IMR-90 (cell line): ENCODE measurements at places on chromosomes 13 and 19.

- peak; percentile 20 for DNase-seq
Measured at GRCh38 chr13:110444226-110444653, 117.3 kb downstream of the RAB20 start.

- no peak for DNase-seq
Measured at GRCh38 chr13:99459099-99459850, 42.0 kb upstream of the TM9SF2 start.

DNA sequence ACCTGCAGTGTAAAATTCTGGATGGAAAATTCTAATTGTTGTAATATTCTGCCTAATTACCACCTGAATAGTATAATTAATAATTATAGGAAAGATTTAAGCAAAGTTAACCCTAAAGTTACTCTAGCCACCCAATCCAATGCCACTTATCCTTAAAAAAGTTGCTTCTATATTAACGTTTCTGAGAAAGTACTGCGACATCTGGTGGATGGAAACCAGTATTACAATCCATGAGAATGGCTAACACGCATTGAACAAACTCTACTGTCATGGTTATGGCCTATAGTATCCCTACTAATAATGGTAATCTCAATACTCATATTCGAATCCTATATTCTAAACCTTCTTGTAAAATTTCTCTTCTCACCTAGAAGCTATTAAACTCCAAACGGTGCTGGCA lies 1551.8 kb downstream of the SLITRK1 start:
- no peak for DNase-seq

- no peak for DNase-seq
Measured at GRCh38 chr13:29008296-29008695, 188.2 kb downstream of the MTUS2 start.

DNA sequence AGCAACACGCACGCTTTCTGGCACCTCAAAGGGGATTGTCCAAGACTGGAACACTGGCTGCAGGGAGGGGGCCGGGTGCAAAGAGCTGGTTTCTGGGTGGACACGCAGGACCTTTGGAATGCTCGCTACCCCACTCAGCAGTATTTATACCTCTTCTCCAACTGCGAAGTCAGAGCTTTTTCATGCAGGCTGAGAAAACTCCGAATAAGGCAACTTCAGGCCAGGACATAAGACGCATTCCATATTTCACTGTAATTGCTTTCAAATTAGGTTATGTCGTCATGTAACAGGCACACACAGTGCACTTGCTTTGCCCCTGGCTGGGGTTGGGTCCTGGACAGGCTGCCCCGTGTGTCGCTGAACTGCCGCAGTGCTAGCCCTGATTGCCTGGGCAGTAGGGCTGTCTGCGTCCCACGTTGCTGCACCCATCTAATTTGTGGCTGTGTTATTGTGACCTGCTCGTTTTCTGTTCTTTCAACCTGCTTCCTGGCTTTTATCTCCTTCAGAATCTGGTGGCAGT lies 44.5 kb downstream of the ACTN4 start:
- peak; percentile 92 for DNase-seq

- DNase-seq, result no peak
Measured at GRCh38 chr13:49064476-49064875, 88.8 kb downstream of the FNDC3A start.

- DNase-seq, result no peak
Measured at GRCh38 chr13:70755456-70755855, 647.2 kb upstream of the KLHL1 start.

GRCh38 chr19:38291855-38292254 lies 12.2 kb upstream of the C19orf33 start:
- DNase-seq, result no peak
